ENCODE measurements at places on chromosomes 4 and X. TPM values are rescaled to one million over a fixed set of nuclear protein-coding genes. Genes with fewer than 3 reads are reported as not detected.

DNA sequence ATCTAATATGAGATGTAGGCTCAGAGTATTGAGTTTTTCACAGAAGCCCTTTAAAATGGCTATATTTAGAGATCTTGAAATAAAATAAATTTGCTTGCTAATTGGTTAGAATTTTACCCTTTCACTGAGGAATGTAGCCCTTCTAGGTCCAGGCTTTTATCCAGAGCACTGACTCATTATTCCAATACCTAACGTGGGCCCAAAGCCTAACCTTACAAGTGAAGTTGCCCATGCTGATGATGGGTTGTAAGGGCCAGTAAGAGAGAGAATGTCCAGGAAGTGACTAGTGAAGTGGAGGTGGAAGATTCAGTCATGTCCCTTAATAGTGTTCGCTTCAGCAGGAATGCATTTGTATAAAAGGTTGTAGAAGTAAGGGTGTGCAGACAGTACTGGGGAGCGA is 155.9 kb downstream of the STIM2 start:
- no peaks in the 10 kb centered on the region for H3K27me3 ChIP-seq
- no peaks in the 10 kb centered on the region for H3K4me1 ChIP-seq
- no peak for DNase-seq
- H3K36me3 ChIP-seq: peaks cover 25% of the 10 kb centered on the region
- H3K27ac ChIP-seq: no peak overlapping the region

DNA sequence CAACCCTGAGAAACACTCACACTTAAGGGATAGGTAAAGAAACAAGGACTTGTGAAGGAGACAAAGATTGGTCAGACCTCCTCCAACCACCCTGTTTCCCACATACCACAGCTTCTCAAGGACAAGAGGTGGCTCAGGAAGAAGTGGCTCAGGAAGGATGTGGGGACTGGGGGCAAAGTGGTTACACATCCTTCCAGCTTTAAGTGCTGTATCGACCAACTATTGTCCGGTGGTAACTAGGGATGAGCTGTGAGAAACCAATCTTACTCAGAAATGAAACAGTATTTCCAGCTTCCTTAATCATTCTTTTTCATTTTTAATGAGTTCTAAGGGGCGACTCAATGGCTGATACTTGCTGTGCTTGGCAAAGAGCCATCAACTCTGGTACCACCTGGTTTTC is 8.5 kb upstream of the LHFPL1 start:
- H3K36me3 ChIP-seq: no peaks in the 10 kb centered on the region
- no peak overlapping the region for H3K27ac ChIP-seq
- no peak overlapping the region for H3K4me3 ChIP-seq

- no peak overlapping the region for H3K4me3 ChIP-seq
- no peaks in the 10 kb centered on the region for H3K4me1 ChIP-seq
- no peak for DNase-seq
These were observed 234.6 kb downstream of the SLC7A11 start for GRCh38 chr4:138007572-138007971.

- no peak overlapping the region for H3K27ac ChIP-seq
- DNase-seq: peak; percentile 33
- no peak overlapping the region for H3K4me3 ChIP-seq
- H3K27me3 ChIP-seq: no peaks in the 10 kb centered on the region
- peaks cover 11% of the 10 kb centered on the region for H3K4me1 ChIP-seq
These were observed 474.8 kb downstream of the PCDH10 start for GRCh38 chr4:133623847-133624246.

GRCh38 chrX:22628275-22628674 is 355.6 kb downstream of the CBLL2 start:
- H3K27ac ChIP-seq: no peak overlapping the region
- H3K27me3 ChIP-seq: no peaks in the 10 kb centered on the region
- H3K36me3 ChIP-seq: no peaks in the 10 kb centered on the region
- DNase-seq: no peak
- no peaks in the 10 kb centered on the region for H3K4me1 ChIP-seq

DNA sequence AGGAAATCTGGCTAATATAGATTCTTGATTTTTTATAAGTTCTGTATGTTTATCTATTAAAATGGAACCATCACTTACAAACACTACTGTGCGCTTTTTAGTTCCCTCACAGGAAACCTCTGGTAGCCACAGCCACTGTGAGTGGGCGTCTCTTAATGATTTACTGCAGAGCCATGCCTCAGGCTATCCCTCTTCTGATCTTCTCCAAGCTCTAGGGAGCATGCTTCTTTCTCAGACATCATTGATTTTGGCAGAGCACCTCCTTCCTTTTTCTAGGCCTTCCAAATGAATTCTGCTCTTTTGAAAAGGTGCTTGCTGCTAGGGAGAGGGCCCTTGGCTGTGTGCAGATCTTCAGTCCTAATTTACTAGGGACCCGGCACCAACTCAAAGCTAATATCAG is 61.1 kb upstream of the STS start:
- no peak overlapping the region for H3K27ac ChIP-seq
- H3K4me1 ChIP-seq: peaks cover 7% of the 10 kb centered on the region
- no peak overlapping the region for H3K4me3 ChIP-seq
- no peak for DNase-seq
- H3K27me3 ChIP-seq: no peaks in the 10 kb centered on the region
- peaks cover 3% of the 10 kb centered on the region for H3K36me3 ChIP-seq

SHISA3 gene
- 13.2 TPM for polyA plus RNA-seq

DNA sequence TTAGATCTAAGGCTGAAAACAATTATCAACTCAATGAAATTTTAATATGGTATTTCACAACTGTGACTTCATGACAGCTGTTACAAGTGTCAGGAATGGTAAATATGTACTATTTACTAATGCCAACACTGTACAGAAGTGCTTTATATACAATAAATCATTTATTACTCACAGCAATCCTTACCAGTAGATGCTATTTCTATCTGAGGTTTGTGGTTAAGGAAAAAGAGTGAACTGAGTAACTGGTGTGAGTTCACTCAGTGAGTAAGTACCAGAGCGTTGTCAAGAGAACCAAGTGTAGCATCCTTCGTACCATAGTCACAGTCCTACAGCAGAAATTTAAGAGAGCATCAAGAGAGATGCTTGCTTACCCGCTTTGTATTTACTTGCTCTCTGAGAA is 23.3 kb downstream of the MTHFD2L start:
- H3K36me3 ChIP-seq: no peaks in the 10 kb centered on the region
- no peaks in the 10 kb centered on the region for H3K27me3 ChIP-seq
- no peak overlapping the region for H3K27ac ChIP-seq

ETNPPL gene
- 0.06 TPM for polyA plus RNA-seq

SEC24D gene
- polyA plus RNA-seq: 61.5 TPM

DNA sequence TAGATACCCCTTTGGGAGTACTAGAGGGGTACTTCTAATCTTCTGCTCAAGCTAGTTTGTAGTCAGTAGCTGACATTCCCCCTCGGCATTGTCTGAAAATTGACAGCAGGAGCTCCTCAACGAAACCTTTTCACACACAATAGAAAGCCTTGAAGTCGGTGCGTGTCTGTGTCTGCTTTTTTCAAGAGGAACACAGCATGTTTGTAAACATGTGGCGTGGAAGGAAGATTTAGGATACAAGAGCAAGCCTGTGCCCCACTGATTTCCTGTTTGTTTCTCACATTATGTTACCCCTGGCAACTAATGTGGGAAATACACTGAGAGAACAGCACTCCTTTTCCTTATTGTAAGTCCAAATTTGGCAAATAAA is 252.6 kb downstream of the ANKRD50 start:
- no peak overlapping the region for H3K4me3 ChIP-seq
- H3K36me3 ChIP-seq: no peaks in the 10 kb centered on the region
- no peaks in the 10 kb centered on the region for H3K4me1 ChIP-seq
- no peaks in the 10 kb centered on the region for H3K27me3 ChIP-seq
- peak; percentile 31 for DNase-seq

TRIML2 gene
- polyA plus RNA-seq: not detected

DNA sequence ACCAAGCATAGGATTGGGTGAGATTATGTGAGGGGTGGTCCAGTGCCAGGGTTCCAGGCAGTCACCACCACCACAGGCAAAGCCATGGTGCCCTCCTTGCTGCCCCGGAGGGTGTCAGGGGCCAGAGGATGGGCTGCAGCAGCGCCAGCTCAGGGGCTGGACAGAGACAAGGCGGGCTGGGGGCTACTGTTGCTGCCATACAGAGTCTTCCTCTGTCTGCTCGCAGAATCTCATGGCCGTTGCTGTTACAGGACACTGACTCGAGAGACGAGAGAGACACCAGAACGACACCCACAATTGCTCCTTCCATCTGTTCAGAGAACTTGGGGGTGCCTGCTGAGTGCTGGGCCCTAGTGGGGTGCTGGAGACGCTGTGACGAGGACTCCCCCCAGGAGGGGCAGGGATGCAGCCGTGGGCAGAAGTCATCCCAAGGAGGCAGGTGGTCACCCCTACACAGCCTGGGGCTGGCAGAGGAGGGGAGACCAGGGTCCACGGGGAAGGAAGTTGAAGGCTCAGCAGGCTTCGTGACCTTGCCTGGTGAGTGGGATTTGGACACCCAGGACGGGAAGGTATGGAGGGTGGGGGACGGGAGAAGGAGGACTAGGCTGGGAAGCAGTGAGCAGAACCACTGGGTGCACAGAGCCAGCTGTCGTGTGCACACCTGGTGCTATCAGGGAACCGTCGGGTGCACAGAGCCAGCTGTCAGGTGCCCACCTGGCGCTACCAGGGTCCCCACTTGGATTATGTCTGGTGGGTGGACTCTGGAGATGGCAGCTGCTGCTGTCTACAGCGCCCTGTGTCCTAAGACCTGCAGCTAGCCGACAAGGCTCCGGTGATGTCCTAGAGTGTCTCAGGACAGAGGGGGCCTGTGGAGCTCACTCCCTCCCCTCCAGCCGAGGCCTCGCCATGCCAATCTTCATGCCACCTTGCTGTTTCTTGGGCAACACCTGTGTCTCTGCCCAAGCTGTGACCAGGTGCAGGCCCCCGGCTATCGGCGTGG is 43.9 kb upstream of the HMX1 start:
- no peaks in the 10 kb centered on the region for H3K36me3 ChIP-seq
- no peak overlapping the region for H3K4me3 ChIP-seq
- H3K27ac ChIP-seq: no peak overlapping the region
- no peaks in the 10 kb centered on the region for H3K4me1 ChIP-seq
- H3K27me3 ChIP-seq: peaks cover 5% of the 10 kb centered on the region

DNA sequence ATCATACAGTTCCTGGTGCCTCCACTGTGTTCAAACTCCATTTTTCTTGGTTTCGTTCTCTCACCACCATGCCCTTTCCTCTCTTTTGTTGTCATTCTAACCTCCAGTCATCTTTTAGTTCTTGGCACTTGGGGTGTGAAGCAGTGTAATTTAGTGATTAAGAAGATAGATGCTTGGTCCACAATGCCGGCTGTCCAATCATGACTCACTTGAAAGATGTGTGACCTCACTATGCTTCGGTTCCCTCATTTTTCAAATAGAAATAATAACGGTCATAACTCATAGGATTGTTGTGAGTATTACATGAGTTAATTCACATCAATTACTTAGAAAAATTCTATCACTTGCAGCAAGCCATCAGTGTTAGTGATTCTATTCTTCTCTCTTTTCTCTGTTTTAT is 327.8 kb downstream of the ADGRL3 start:
- H3K36me3 ChIP-seq: no peaks in the 10 kb centered on the region
- H3K27me3 ChIP-seq: no peaks in the 10 kb centered on the region
- no peaks in the 10 kb centered on the region for H3K4me1 ChIP-seq
- H3K4me3 ChIP-seq: no peak overlapping the region
- no peak for DNase-seq

DNA sequence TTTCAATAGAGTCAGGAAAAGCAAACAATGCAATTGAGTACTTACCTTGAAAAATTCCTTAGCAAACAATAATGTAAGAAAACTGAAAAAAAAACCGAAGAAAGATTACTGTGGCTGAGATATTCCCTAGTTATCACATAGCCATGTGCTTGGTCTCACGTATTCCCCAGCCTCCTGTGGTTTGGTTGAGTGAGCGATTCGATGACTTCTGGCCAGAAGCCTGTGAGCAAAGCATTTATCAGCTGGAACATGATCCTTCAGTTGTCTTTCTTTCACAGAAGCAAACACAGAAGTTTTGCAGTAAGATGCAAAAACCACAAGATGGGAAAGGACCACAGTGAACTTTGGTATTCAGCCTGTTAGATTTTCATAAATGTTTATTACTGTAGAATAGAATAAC is 1754.3 kb upstream of the AGA start:
- H3K27ac ChIP-seq: no peak overlapping the region
- no peak overlapping the region for H3K4me3 ChIP-seq
- DNase-seq: no peak
- H3K4me1 ChIP-seq: no peaks in the 10 kb centered on the region
- H3K27me3 ChIP-seq: no peaks in the 10 kb centered on the region
- H3K36me3 ChIP-seq: no peaks in the 10 kb centered on the region

GRCh38 chrX:110282922-110283321 is 35.0 kb downstream of the AMMECR1 start:
- H3K4me3 ChIP-seq: no peak overlapping the region
- H3K36me3 ChIP-seq: no peaks in the 10 kb centered on the region
- no peak overlapping the region for H3K27ac ChIP-seq
- DNase-seq: no peak
- H3K4me1 ChIP-seq: no peaks in the 10 kb centered on the region
- no peaks in the 10 kb centered on the region for H3K27me3 ChIP-seq

DNA sequence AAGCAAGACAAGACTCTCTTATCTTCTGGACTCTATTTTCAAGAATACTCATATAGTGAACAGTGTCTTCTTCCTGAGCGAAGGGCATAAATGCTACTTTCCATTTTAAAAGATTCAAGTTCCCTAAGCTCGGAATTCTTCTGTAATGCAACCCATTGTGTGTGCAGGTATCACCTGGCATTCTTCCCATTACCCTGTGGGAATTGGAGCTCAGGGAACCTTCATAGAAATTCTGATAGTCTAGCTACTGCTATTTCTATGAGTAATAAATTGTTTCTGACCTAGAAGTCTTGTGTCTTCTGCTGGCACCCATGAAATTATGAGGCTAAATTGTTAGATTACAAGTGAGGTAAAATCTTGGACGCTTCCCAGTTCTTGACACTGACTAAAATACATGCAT is 324.1 kb upstream of the DIPK2B start:
- no peaks in the 10 kb centered on the region for H3K4me1 ChIP-seq
- DNase-seq: no peak
- no peak overlapping the region for H3K4me3 ChIP-seq
- H3K36me3 ChIP-seq: no peaks in the 10 kb centered on the region
- H3K27me3 ChIP-seq: no peaks in the 10 kb centered on the region

EDNRA gene
- polyA plus RNA-seq: 15.0 TPM

DNA sequence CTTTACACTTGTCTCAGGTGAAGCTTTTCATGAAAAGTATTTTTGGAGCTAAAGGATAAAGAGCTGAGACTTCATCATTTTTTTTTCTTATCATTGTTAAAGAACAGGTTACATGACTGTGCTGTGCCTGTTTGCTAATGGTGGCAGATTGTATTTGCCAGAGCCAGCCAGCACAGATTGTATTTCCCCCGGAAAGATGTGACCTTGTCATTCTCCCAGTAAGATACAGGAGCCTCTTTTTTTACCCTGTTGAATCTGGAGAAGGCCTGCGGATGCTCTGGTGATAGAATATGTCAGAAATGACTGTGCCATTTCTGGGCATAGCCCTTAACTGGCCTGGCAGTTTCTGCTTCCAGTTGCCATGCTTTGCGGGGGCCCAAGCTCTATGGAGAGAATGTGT is 91.9 kb downstream of the GPRIN3 start:
- H3K4me1 ChIP-seq: no peaks in the 10 kb centered on the region
- no peaks in the 10 kb centered on the region for H3K27me3 ChIP-seq
- DNase-seq: no peak
- no peak overlapping the region for H3K27ac ChIP-seq

Measured in large intestine (tissue), 12 donors.